ENCODE measurements at places on chromosomes 2 and 18.
A peak's percentile ranks its signal among the peaks of the same experiment; 100 is the strongest.

- DNase-seq = peak; percentile 18
These were observed 80.6 kb upstream of the DOCK10 start for GRCh38 chr2:225122583-225123486.

GRCh38 chr2:134167015-134167414, 86.9 kb upstream of the MGAT5 start:
- DNase-seq = no peak

DNA sequence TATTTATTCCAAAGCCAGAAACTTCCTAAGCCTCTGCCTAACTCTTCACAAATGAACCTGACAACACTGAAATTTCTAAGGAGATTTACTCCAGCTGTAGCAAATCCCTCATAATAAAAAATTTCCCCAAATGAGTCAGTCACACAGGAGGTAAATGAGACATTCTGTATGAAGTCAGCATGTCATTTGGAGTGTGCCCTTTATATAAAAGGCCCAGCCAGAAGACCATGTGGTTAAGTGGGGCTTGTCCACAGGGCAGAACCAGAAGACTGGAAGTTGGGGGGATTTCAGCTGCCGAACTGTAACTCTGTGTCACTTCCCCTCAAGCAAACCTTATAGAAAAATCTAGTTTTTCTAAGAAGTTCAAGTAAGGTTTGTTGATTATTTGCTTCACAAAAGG, 30.2 kb downstream of the NRP2 start:
- DNase-seq = no peak

DNA sequence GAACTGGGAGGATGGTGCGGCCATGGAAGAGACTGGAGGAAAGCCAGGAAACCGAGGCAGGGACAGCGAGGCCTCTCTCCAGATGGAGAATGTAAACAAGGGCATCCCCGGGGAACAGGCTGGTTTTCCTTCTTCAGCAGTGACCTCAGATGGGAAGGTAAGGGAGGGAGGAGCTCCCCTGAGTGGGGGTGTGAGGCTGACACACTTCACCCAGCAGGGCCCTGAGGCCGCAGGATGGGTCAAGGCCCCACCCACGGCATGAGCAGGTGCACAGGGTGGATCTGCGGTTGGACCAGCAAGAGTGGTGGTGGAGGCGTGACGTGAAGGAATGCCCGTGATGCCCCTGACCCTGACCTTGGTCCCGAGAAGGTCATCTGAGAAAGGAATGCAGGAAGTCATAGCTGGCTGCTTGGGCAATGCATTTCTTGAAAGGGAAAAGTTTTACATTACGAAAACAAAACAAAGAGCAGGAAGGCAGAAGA, 48.1 kb downstream of the ADCY3 start:
- DNase-seq = no peak

- no peak for DNase-seq
These were observed 50.4 kb downstream of the CLIP4 start for GRCh38 chr2:29165362-29166241.

DNA sequence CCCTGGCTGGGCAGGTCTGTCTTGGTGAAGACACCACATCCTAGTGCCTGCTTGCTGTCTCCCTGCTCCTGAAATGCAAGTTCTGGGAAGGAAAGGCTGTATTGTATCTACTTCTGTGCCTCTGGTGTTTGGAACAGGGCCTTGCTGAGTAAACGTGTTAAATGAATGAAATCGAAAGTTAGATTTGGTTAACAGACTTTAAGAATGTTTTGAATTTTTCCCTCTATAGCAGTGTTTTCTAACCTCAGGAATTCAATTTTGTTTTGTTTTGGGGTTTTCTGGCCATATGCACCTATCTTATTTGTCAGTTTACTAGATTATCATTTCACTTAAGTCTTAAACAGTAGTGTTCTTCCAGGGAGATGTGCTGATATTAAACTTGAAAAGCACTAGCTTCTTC, 20.7 kb downstream of the FARP2 start:
- no peak for DNase-seq

GRCh38 chr2:214775971-214776370, 33.5 kb downstream of the BARD1 start:
- DNase-seq = no peak
